ENCODE measurements at places on chromosomes 5 and 9. TPM values are rescaled to one million over a fixed set of nuclear protein-coding genes. Genes with fewer than 3 reads are reported as not detected.

DNA sequence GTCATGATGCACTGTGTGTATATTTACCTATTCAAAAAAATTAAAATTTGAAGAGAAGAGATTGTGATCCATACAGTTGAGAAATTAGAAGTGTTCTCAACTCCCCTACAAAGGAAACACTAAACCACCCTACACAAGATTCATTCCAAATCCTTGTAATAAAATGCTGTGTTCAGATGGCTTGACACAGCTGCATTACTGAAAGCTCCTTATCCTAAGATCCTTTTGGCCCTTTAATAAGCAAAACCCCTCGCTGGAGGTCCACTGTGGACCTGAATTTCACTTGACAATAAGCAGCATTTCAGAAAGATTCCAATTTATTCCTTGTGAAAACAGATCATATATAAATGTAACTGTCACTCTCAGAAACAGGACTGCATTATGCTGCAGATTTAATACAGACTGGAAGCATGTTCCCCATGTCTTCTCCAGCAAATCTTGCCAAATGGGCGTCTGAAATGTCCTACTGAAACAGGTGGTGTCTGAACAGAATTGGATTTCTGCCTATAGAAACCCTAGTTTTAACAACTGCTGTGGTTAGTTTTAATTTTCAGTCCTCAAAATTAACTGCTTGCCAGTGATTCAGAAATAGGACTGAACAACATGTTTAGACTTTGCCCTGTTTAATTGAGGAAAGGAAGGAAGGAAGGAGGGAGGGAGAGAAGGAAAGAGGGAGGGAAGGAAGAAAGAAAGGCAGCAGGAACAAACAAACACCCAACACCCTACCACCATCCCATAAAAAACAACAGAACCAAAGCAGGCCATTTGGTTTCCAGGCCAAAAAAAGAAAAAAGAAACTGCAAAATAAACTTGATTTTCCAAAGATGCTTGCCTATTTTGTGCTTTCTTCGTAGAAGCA lies 179.6 kb downstream of the MLLT3 start:
- H3K27me3 ChIP-seq, result no peaks in the 10 kb centered on the region
- H3K4me3 ChIP-seq, result no peak overlapping the region
- H3K36me3 ChIP-seq, result no peaks in the 10 kb centered on the region
- peaks cover 3% of the 10 kb centered on the region for H3K4me1 ChIP-seq
- H3K27ac ChIP-seq, result no peak overlapping the region

- H3K4me3 ChIP-seq, result no peak overlapping the region
- H3K27ac ChIP-seq, result no peak overlapping the region
- no peaks in the 10 kb centered on the region for H3K4me1 ChIP-seq
- no peaks in the 10 kb centered on the region for H3K27me3 ChIP-seq
- DNase-seq, result no peak
- H3K36me3 ChIP-seq, result no peaks in the 10 kb centered on the region
Measured at GRCh38 chr5:176722757-176723156, 75.5 kb downstream of the TSPAN17 start.

DNA sequence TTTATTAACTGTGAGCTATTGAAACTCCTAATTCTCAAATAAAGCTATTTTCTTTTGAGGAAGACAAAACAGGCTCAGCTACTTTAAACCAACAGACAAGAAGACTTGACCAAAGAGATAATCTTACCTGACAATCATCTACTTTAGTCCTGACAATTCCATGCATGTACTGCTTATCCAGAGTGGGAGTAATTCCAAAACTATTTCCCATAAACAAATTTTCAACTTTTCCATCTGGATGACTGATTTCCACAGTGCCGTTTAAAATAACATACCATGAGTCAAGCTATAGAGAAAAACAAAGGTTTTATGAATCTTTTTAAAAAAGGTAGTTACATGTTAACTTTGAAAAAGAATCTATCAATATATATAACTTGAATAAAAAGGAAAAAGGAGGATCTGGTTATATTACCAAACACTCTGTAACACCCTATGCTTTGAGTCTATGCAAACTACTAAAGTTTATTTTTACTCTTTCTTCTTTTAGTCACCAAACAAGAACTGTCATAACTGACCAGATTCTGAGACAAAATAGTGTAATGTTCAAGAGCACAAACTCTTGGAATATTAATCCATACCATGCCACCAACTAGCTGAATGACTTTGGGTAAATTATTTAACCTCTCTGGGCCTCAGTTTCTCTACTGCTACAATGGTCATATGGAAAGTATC lies 129.7 kb downstream of the RAPGEF6 start:
- peaks cover 72% of the 10 kb centered on the region for H3K36me3 ChIP-seq
- H3K4me1 ChIP-seq, result no peaks in the 10 kb centered on the region
- H3K27me3 ChIP-seq, result no peaks in the 10 kb centered on the region

DNA sequence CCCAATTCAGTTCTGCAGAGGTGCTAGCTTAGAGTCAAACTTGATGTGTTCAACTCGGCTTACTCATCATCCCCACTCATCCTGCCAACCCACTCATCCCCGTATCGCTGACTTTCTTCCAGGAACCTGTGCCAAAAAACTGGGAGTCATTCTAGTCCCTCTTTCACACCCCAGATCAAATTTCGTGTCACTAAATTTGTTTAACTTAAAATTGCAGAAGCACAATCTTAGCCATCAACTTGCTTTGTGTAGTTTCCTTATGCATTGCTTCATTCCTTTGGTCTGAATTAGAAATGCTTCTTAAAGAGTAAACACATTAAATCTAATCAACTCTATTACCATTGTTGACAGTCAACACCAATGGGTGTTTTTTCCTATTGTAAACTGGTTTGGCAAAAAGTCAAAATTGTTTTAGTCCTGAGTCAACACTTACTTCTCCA lies 162.4 kb downstream of the TTC39B start:
- no peaks in the 10 kb centered on the region for H3K36me3 ChIP-seq
- H3K27me3 ChIP-seq, result no peaks in the 10 kb centered on the region
- H3K4me3 ChIP-seq, result no peak overlapping the region
- no peak overlapping the region for H3K27ac ChIP-seq
- DNase-seq, result no peak
- H3K4me1 ChIP-seq, result no peaks in the 10 kb centered on the region

GRCh38 chr9:32449969-32450368 lies 65.5 kb downstream of the ACO1 start:
- peaks cover 32% of the 10 kb centered on the region for H3K36me3 ChIP-seq
- H3K4me3 ChIP-seq, result no peak overlapping the region
- H3K27ac ChIP-seq, result no peak overlapping the region
- DNase-seq, result no peak
- H3K27me3 ChIP-seq, result no peaks in the 10 kb centered on the region

DNA sequence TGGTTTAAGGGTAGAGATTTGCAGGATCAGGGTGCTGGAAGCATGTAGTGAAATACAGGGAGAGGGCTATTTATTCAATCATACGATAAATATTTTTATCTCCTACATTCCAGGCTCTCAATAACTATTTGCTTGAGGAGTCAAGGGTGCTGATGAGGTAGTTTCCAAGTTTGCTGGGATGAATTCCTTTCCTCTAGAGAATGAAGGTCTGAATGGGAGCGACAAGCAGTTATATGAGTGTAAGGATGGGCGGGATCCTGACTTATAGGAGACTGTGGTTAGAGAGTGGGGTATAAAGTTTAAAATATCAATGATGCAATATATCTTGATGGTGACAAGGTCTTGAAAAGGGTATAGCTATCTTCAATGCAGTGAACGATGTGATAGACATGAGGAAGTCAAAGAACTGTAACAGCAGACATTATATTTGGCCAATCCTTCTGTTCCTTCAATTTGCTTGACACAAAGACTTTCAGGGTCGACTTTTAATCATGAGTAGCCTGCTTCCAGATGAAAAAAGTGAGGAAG lies 201.1 kb upstream of the HAPLN1 start:
- H3K4me3 ChIP-seq, result no peak overlapping the region
- no peaks in the 10 kb centered on the region for H3K27me3 ChIP-seq
- DNase-seq, result no peak
- no peaks in the 10 kb centered on the region for H3K4me1 ChIP-seq
- no peak overlapping the region for H3K27ac ChIP-seq

DNA sequence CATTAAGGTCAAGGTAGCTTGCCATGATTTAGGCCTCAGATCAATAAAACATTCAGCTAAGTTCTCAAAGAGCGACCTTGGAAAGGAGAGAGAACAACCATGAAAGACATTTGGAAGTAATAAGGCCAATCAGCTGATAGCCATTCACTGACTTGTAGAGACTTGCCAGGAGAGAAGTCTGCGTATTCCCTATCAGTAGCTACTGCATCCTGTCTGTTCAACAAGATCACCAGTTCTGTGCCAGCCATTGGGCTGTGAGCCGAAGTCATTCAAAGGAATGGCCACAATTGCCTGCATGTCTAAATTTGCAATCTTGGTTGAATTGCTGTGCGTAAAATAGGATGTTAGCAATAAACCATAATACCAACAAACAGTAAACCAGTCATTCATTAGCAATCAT lies 219.8 kb downstream of the FBXL7 start:
- peaks cover 50% of the 10 kb centered on the region for H3K4me1 ChIP-seq
- H3K36me3 ChIP-seq, result no peaks in the 10 kb centered on the region
- H3K27ac ChIP-seq, result peak overlapping the region; percentile 34
- no peak for DNase-seq
- no peaks in the 10 kb centered on the region for H3K27me3 ChIP-seq
- no peak overlapping the region for H3K4me3 ChIP-seq

The IGFBPL1 gene
- total RNA-seq, result not detected

The NOXA1 gene
- total RNA-seq, result 3.8 TPM

The ISL1 gene
- not detected for total RNA-seq
